ENCODE measurements at places on chromosomes 2 and 18.

GRCh38 chr2:143333168-143333791 is 204.1 kb downstream of the ARHGAP15 start:
- DNase-seq = no peak

GRCh38 chr2:221724631-221725203 is 152.6 kb upstream of the EPHA4 start:
- peak; percentile 12 for DNase-seq

DNA sequence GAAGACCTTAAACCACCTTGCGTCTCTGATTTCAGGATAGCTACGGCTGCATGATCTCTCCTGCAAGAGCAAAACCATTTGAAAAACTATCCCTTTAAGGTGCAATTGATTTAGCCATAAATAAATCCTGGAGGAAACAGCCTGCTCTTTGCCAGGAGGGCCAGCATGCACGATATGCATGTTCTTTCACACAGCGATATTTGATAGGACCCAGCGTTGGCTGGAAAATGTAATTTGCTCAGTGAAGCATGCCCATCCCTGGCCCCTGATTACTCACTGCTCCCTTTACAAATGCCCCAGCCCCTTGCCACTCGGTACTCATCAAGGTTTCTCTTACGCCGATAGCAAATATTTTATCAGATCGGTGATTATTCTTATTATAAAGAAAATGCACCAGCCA is 315.4 kb downstream of the CDH2 start:
- DNase-seq = peak; percentile 49

GRCh38 chr2:43031471-43032212 is 194.8 kb downstream of the ZFP36L2 start:
- DNase-seq = no peak

- DNase-seq = no peak
Measured at GRCh38 chr2:95374451-95374920, 28.0 kb upstream of the FAHD2A start.

- no peak for DNase-seq
Measured at GRCh38 chr2:176746411-176746810, 466.2 kb upstream of the HNRNPA3 start.

DNA sequence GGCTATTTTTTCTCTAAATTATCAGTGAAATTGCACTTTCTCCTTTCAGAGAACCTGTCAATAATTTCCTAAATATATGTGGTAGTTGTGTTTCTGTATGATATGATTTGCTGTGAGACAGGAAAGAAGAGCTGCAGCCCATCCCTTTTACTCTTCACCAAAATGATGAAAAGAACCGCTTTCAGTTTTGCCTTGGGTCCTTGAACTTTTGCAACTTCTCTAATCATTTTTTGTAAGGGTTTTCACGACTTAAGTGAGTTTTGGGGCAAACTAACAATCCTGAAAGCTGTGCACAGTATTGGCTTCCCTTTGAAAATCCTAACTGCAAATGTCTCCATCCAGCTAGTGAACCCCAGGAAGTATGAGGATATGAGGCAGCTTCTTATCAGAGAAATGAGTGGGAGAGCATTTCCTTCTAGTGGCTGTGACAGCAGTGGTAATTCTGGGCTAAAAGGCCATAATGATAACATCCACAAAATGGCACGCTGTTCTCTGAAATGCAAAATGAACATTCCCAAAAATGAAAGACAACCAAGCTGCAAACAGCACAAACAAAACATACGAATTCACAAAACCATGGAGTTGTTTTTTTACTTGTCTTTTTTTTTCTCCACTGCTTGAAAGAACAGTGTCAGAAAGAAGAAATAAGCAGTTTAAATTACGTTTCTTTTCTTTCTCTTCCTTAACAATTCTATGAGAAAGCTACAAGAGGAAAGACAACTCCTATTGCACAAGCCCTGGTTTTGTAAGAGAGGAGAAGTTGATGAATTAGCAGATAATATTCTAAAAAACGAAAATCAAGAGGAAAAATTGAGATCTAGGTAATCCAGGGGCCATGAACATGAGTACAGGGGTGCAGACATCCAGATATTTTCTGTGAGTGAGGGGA is 1291.6 kb upstream of the ZEB2 start:
- DNase-seq = no peak

GRCh38 chr2:88857951-88858411 is 166.5 kb downstream of the RPIA start:
- no peak for DNase-seq

- DNase-seq = no peak
Measured at GRCh38 chr2:42035241-42035640, 12.6 kb upstream of the PKDCC start.

DNA sequence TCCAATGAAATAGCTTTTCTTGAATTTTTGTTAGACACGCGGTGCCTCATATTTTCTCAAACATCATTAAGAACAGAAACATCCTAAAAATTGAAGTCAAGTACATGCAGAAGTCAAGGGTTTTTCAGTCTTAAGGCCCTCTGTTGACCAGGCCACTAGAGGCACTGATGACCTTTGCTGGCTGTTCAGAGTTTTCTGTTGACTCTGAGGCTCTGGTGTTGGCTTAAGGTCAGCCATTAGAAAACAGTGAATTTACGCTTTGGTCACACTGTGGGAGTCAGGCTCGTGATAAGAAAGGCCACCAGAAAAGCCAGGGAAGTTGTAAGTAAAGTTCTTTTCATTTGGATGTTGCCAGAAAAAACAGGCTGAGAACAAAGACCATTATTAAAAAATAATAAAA is 5.8 kb upstream of the UPP2 start:
- DNase-seq = no peak
